CD4-positive, alpha-beta T cell treated with Interleukin-6 at 100 ng/mL for 8 hours (primary cell): ENCODE measurements at places on chromosomes 6 and 20.

GRCh38 chr20:1377984-1378734 lies 14.7 kb downstream of the FKBP1A start:
- no peak for DNase-seq

DNA sequence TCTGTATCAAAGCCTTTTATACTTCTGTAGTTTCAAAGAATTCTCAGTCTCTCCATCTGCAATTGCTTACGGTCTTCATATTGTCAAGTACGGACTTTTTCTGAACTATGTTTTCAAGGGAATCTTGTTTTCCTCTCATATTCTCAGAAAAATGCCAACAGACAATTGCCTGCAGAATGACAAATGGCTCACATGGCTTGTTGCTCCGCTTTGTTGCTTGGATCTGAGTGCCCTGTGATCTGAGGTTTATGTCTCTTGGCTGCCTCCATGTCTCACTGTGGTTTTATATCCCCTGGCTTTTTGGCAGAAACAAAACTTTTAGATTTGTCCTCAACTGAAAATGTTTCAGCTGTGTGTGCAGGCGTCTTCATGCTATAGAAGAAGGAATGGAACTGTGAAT lies 285.4 kb upstream of the CHD6 start:
- no peak for DNase-seq

DNA sequence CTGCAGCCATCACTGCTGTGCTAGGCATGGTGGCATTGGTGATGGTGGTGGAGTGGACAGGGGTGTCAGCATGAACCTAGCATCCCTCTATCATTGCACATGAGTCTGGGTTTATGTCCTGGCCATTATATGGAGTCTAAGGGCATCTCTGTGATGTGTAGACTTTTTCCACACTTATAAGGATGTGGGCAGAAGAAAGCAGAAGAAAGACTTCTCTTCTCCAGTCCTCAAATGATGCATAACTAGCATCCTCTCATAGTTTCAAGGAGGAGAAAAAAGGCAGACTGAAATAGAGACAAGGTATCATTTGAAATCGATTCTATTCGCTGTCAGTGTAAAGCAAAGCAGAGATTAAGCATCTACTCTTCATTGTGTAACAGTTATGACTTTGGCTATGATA lies 140.0 kb upstream of the ATXN1 start:
- DNase-seq: no peak

- no peak for DNase-seq
These were observed 37.9 kb downstream of the SLC17A1 start for GRCh38 chr6:25793970-25794369.

DNA sequence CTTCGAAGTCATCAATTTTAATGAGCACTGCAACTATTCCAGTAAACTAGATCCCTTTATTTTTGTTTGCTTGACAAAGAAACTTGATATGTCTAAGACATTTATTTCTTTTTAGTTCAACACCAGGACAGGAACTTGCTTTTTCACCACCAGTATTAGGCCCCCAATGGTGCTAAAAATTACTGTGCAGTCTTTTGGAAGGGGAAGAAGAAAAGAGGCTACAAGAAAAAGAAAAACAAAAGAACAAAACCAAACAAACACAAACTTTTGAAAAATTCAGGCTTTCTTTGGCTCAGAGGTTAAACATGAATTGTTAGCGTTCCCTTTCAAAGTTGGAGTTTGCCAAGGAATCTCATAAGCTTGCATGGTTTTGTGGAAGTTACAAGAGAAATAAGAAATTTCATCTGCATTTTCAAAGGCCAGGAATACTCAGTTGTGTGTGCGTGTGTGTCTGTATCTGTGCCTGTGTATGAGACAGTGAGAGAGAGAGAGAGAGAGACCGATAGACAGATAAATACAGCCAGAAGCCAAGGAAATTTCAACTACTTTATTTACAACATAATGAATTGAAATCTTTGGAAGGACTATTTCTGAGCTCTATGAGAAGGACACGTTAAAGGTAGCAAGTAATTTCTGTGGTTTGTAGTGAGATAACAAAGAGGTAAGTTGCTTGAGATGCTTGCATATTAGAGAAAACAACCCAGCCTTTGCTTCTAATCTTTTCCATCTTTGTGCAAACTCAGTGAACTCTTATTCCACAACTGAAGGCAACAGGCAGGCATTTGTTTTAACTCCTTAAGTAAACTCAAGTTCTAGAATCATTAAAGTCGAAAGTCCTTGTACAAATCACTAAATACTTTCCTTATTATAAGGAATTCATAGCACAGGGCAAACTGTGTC lies 171.0 kb upstream of the CITED2 start:
- DNase-seq: no peak

GRCh38 chr6:157768304-157768703 lies 54.7 kb upstream of the SNX9 start:
- no peak for DNase-seq

GRCh38 chr6:52213127-52213526 lies 27.0 kb downstream of the IL17A start:
- no peak for DNase-seq

DNA sequence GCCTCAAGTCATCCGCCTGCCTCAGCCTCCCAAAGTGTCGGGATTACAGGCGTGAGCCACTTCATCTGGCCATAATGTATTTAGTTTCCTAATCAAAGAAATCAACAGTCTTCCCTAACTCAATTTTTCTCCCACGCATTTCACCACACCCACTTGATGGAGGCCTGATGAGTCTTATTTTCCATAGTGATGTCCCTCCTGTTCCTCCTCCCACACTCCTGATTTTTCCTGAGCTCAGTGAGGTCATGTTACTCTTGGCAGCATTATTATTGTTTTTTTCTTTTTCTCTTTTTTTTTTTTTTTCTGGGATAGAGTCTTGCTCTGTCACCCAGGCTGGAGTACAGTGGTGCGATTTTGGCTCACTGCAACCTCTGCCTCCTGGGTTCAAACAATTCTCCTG lies 8.9 kb downstream of the ABRACL start:
- no peak for DNase-seq

- no peak for DNase-seq
These were observed 87.9 kb upstream of the ZNF217 start for GRCh38 chr20:53681352-53682212.

- no peak for DNase-seq
These were observed 70.3 kb downstream of the SCML4 start for GRCh38 chr6:107753778-107754177.

- DNase-seq: no peak
These were observed 63.5 kb upstream of the E2F3 start for GRCh38 chr6:20338156-20338555.

DNA sequence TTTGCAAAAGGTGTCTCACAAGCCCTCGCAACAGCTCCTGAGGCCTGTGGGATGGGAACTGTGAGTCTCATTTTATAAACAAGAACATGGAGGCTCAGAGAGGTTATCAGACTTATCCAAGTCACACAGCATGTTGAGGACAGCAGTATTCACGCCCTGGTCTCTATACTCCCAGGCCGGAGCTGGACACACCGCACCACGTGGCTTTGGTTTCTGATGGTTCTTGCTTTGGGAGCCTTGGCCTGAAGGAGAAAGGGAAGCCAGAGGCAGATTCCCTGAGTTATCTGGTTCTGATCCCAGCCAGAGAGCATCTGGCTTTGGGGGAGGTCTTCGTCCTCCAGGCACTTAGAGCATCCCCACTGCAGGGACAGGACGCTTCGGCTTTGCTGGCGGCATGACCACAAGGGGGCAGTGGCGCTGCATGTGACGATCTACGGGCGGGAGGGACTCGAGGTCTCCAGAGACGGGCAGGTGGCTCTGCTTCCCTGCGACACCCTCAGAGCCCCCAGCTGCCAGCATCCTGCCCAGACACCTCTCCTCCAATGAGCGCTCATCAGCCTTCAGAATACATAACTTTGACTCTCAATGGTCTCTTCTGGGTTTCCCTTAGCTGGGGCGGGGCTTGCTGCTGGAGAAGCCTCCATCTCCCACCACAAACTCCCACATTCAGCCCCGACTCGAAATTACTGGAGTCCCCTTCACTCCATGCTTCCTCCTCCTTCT lies 51.4 kb upstream of the SAYSD1 start:
- DNase-seq: peak; percentile 72

DNA sequence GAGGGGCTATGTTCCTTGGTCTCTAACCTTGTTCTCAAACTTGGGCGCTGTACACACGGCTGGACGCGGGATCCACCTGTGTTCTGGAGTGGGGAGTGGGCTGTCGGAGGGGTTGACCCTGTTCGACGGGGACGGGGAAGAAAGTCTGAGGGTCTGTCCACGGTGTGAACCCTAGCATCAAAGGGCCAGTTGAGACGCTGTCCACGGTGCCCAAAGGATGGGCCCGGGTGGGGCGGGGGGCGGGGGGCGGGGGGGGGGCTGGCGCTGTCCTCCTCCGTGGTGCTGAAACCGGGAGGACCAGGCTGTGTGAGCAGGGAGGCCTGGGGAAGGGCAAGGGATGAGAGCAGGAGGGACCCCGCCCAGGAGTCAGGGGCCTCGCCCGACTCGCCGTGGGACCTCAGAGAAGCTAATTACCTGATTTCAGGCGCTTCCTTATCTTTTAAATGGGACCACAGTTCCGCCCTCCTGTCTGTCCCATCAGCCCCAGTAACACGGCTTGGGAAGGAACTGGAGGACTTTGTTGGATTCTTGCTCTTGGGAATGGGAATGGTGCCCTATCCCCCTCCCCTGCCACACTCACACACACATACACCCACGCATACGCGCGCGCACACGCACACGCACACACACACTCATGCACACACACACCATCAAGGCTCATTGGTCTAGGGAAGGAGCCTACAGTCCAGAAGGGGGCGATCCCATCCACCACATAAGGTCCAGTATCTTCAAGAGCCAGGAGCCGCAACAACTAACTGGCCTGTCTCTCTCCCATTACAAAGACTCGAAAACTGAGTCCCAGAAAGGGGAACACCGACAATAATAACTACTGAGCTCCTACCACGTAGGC lies 1.0 kb upstream of the VSTM2L start:
- no peak for DNase-seq

DNA sequence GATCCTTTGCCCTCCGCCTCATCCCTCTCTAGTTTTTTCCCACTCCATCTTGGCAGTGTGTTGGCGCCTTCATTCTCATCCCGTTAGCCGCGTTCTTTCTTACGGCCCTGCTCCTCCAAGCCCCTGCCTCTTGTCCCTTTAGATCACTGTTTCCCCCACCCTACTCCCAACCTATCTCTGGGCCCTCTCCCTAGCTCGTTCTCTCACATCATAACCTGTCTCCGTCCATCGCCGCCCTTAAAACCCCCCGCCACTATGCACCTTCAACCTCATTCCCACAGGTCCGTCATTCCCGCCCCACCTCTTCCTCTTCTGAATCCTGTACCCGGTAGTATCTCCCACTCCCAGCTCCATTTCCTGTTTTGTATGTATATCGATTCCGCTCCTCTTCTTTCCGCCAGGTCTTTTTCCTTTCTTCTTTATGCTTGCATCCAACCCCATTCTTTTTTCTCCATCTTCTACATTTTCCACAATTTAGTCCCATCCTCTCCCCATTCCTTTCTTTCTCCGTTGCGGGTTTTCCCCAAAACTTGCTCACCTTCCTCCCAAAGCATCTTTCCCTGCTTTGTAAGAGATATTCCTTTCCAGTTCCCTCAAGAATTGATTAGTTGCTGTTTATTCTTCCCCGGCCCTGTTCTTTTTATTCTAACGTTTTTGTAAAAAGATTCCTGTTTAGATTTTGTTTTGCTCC lies 671 bp downstream of the EFHC1 start:
- DNase-seq: no peak

DNA sequence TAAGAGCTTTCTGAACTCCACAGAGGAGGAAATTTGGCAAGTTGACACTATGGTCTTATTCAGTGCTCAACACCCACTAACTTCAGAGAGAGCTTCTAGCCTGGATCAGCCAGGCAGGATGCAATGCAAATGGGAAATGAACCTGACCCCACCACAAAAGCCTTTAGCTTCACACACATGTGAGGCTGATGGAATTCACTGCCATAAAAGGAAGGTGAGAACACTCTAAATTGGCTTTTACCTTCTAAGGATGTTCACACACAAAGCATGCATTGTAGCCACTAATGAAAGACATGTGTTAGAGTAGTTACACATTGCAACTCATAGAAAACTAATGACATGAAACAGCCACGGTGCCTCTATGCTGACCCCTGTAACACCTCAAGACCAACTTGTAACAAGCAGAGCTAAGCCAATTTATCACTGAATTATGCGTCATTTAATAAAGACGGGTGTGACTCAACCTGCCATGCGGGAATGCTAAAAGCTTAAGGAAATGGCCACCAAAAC lies 262.1 kb downstream of the HACE1 start:
- DNase-seq: no peak

- no peak for DNase-seq
These were observed 84.9 kb downstream of the BTBD9 start for GRCh38 chr6:38554700-38555413.

- no peak for DNase-seq
These were observed 21.2 kb downstream of the MKKS start for GRCh38 chr20:10412591-10413408.

DNA sequence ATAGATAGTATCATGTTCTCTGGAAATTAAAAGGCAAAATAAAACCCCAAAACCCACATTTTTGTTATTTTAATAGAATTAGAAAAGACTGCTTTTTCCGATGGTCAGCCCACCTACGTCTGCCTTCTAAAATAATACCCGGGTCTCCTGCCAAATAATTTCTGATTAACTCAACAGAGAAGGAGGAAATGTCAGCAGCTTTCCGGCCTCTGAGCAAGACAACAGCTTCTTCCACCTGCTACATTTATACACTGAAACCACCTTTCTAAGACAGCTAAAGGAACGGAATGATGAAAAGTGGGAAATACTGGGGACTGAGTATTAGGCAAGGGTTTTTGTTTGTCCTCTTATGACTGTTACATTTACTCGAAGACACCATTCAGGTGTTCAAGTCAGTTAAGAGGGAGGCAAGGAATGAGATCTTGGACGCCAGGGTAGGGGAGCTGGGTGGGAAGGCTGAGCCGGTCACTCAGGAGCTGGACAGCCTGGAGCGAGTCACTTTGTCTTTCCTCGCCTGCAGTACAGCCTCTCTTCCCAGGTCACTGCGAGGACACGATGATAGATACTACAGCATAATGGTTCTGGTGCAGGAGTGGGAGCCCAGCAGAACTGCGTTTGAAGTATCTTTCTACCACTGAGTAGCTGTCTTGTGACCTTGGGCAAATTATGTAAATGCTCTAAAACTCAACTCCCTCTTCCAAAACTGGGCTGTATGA lies 96.3 kb upstream of the QKI start:
- DNase-seq: no peak

DNA sequence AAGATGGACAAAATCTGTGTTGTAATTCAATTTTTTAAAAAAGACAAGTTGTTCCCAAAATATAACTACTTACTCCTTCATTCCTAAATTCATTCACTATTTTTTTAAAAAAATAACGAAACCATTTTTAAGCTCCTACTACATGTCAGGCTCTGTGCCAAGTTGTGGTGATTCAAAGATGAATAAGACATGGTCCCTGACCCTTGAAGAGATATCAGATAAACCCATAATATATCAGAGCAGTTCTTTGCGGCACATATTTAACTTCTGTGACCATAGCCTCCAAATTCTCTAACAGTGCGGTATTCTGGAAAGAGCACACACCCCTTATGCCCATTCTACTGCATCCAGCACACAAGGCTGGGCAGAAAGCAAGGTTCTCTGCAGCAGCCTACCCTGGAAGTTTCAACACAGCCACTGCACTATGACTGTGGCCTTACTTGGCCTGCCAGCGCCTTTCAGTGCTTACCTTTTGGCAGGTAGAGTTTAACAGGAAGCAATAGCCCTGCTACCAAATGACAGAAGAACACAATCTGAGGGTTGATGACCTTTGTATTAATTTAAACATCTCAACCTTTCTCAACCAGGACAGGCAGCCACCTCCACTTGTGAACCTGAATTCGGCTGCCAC lies 406.5 kb downstream of the BTBD9 start:
- no peak for DNase-seq

GRCh38 chr6:69894578-69895347 lies 28.4 kb downstream of the COL19A1 start:
- DNase-seq: no peak
